CD4-positive, alpha-beta T cell treated with Interleukin-6 for 4 hours (primary cell): ENCODE measurements at places on chromosomes 12 and 14.

GRCh38 chr12:43638806-43639205 is 86.8 kb upstream of the ADAMTS20 start:
- DNase-seq = no peak

GRCh38 chr14:92984082-92984788 is 61.3 kb downstream of the CHGA start:
- no peak for DNase-seq

- peak; percentile 32 for DNase-seq
These were observed 13.5 kb downstream of the NCOR2 start for GRCh38 chr12:124553862-124554428.

GRCh38 chr14:58633831-58634230 is 3.9 kb upstream of the DACT1 start:
- DNase-seq = no peak

GRCh38 chr12:109160433-109160832 is 44.0 kb downstream of the ACACB start:
- DNase-seq = no peak

DNA sequence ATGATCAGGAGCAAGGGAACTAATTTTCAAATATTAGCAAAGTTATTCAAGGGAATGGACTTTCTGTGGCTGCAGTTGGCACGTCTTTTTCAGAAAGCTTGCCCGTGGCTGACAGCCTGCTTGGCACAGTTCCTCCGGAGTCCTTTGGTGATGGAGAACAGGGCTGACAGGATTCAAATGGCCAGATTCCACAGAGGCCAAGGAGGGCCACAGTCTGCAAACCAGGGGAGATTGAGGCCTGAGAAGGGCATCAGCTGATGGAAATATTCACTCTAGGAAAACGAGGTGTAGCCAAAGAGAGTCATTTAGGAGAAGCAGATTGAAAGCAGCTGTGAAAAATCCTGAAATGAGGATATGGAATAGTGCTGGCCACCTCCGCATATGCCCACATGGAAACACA is 178.3 kb downstream of the EMP1 start:
- DNase-seq = no peak
